ENCODE measurements at places on chromosomes 16 and 17.

DNA sequence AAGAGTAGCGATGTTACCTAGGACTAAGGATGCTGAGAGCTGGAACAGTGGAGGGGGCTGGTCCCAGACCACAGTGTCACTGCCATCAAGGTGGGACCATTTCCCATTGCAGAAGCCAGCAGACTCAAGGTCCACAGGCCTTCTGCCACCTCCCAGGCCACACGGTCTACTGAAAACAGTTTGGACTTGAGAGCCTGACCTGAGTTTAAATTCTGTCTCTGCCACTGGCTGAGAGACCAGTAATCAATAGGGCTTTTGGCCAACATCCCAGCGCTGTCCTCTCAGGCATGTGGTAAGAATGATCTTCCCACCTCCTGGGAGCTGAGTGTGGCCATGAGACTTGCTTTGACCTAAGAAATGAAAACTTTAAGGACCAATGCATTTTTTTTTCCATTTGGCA lies 331.4 kb upstream of the CDH5 start:
- peaks cover 5% of the 10 kb centered on the region for H3K4me1 ChIP-seq
- no peaks in the 10 kb centered on the region for H3K36me3 ChIP-seq
- no peak for DNase-seq

DNA sequence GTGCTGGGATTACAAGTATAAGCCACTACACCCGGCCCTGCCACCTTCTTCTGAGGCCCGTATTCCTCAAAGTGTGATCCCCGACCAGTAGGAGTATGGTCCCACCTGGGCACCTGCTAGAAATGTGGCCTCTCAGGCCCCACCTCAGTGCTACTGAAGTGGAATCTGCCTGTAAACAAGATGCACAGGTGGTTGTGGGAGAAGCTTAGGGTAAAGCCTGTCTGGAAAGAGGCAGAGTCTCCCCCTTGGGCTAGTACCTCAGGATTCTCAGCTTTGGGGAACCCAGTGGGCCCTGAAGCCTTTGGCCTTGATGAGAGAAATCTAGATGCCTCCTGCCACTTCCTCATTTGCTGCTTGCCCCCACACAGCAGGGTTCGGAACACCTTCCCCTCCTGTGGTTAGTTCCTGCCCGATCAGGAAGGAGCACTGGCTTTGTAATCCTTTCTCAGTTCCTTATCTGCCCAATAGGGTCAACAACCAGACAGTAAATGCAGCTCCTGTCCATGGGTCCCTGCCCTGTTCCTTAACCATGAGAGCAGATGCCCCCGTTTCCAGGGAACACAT lies 25.2 kb downstream of the TK2 start:
- H3K27me3 ChIP-seq = no peaks in the 10 kb centered on the region
- DNase-seq = no peak
- no peak overlapping the region for H3K4me3 ChIP-seq
- no peak overlapping the region for H3K27ac ChIP-seq
- H3K36me3 ChIP-seq = peaks cover 36% of the 10 kb centered on the region

DNA sequence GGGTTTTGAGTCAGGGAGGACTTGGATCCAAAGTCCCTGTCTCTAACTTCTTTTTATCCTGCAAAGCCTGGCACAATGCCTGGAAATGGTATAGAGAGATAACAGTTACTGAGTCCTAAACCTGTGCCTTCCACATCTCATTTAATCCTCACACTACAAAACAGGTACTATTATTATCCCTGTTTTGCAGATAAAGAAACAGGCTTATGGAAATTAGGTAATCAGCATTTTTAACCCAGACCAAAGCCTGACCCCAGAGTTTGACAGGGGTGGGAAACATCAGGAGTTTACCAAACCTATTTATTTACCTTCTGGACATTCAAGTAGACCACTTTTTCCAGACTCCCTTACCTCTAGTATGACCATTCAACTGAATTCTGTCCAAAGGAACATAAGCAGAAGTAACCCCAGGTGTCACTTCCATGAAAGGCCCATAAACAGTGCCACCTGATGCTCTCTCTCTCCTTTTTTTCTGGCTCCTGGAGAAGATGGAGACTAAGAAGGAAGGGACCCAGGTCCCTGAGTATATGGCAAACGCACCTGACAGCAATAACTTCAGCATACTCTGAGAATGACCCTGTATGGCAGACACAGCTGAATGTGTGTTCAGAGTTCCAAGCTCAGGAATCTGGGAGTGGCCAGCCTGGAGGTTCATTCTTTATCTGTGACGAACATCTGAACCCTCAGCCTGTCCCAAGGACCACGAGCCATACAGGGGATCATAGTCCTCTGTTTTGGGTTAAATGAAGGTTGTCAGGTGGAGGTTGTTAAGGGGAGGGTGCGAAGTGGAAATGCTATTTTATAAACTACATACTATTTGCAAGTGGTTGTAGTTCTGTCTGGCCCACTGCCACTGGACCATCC lies 62.7 kb downstream of the HLF start:
- no peaks in the 10 kb centered on the region for H3K27me3 ChIP-seq
- no peaks in the 10 kb centered on the region for H3K4me1 ChIP-seq
- no peak overlapping the region for H3K4me3 ChIP-seq
- no peak for DNase-seq
- no peak overlapping the region for H3K27ac ChIP-seq

- peak; percentile 75 for DNase-seq
- no peak overlapping the region for H3K4me3 ChIP-seq
- H3K36me3 ChIP-seq = peaks cover 2% of the 10 kb centered on the region
- H3K27ac ChIP-seq = peak overlapping the region; percentile 44
- peaks cover 10% of the 10 kb centered on the region for H3K4me1 ChIP-seq
Observed at GRCh38 chr16:69799611-69800031, 37.5 kb downstream of the WWP2 start.

DNA sequence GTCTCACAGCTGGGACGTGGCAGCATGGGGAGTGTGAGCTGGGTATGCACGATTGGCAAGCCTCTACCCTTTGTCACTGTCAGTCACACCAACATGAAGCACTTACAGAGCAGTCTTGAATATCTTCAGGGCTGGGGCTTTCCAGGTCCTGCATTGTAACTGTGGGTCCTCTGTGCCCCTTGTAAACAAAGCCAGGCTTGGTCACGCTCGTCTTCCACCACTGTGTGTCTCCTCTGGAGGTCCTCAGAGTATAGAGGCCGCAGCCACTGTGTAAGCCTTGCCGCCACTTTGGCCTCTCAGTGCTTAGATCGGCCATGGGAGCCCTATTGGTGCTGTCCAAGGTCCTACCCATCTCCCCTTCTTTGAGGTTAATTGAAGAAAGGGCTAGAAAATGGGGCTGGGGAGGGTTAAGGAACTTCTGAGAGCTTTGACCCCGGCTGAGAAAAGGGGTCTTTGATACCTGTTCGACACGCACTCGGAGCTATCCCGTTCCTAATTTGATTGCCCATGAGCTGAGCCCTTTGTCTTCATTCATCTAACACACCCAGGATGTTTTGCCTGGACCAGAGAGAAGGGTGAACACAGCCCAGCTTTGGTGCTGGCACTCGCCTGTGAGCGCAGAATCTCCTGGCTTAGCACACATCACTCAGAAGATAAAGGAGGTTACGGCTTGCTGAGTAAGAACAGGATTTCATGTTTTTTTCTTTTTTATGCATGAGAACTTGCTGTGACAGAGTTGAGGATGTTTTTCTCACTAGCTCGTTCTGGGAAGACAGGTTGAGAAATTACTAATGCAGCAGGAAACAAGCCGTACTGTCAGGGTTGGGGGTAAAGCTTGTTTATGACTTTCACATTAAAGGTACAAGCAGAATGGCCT lies 267.9 kb downstream of the CPPED1 start:
- H3K36me3 ChIP-seq = no peaks in the 10 kb centered on the region
- no peak for DNase-seq
- H3K27me3 ChIP-seq = no peaks in the 10 kb centered on the region
- H3K4me3 ChIP-seq = no peak overlapping the region

- DNase-seq = no peak
- no peaks in the 10 kb centered on the region for H3K4me1 ChIP-seq
- H3K27ac ChIP-seq = no peak overlapping the region
- no peak overlapping the region for H3K4me3 ChIP-seq
Observed at GRCh38 chr17:14118951-14119350, 49.6 kb downstream of the COX10 start.
